ENCODE measurements at places on chromosomes 5 and 9. TPM values are rescaled to one million over a fixed set of nuclear protein-coding genes. Genes with fewer than 3 reads are reported as not detected.

Gene OR1Q1
- not detected for total RNA-seq

Gene ITGA2
- 21.1 TPM for total RNA-seq

DNA sequence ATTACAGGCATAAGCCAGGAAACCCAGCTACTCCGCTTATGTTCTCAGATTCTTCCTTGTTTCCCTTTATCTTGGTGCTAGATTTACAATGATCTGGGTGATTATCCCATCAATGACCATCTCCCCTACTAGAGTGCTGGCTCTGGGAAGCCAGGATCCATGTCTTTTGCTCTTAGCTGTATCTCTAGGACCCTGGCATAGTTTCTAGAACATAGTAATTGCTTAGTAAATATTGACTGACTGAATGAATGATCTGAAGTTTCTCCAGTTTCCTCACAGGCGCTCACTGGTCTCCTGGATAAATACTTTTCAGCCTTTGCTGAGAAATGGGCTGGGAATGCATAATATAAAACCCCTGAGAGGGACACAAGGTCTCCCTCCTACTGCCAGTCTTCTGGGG, 60.0 kb upstream of the KLF9 start:
- DNase-seq, result no peak

DNA sequence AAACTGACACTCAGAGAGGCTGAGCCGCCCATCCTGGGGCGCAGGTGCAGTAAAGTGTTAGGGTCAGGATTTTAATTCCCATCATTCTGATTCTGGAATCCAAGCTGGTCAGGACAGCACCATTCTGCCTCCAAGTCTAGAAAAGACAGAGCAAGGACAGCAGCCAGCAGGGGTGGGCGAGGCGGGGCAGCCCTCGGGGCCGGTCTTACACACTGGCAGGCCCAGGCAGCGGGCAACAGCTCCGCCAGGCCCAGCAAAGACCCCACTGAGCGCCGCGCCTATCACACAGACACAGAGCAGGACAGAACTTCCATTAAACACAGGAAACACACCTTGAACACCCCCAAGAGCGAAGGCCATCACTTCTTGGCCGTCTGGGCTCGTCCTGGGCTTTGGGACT, 66.5 kb upstream of the RXRA start:
- no peak for DNase-seq

DNA sequence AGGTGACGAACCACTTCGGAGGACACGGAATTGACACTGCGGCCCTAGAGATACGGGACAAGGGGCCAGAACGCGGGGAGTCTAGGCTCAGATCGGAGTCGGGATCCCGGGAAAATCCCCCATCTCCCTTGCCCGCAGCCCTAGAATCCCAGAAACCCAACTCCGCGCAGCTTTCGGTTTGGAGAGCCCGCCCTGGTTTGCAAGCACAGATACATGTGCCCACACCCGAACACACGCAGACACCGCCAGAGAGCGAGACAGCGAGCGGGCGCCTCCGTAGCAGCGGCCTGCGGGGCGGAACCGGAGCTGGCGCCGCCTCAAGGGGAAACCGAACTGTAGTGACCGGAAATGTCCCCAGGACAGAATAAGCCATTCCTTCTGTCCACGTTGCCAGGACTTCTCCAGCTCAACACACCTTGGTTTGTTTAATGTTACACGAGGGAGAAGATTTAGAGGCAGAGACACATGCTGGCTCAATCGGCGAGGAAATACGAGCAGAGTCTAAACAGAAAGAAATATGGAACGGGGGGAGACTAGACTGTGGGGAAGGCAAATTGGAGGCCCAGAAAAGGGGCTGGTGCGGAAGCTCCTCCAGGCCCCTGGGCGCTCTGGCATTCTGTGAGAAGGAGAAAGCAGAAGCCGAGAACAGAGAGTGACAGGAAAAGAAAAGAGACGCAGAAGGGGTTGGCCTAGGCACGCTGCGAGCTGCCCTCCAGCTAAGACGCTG, 2.9 kb upstream of the PAX5 start:
- DNase-seq, result no peak

DNA sequence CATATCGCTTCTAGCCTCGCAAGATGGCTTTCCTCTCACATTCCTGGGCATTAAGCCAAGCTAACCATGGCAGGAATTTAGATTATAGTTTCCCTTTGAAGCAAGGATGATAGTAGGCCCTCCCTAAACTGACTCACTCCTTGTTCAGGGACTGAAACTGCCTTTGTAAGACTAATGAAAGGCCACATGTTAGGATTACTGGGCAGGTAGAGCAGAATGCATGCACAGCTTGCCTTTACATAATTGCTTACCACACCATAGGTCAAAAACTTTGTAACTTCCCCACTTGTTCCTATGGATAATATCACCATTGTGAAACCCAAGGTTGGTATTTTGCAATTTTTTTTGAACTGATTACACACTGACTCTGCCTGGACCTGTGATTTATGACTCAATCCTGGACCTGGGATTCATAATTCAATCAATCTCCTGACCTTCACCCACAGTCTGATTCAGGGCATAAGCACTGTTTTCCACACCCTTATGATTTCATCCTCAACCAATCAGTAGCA, 41.0 kb upstream of the PRDM9 start:
- no peak for DNase-seq

GRCh38 chr5:178465861-178466288, 124.3 kb downstream of the COL23A1 start:
- no peak for DNase-seq

DNA sequence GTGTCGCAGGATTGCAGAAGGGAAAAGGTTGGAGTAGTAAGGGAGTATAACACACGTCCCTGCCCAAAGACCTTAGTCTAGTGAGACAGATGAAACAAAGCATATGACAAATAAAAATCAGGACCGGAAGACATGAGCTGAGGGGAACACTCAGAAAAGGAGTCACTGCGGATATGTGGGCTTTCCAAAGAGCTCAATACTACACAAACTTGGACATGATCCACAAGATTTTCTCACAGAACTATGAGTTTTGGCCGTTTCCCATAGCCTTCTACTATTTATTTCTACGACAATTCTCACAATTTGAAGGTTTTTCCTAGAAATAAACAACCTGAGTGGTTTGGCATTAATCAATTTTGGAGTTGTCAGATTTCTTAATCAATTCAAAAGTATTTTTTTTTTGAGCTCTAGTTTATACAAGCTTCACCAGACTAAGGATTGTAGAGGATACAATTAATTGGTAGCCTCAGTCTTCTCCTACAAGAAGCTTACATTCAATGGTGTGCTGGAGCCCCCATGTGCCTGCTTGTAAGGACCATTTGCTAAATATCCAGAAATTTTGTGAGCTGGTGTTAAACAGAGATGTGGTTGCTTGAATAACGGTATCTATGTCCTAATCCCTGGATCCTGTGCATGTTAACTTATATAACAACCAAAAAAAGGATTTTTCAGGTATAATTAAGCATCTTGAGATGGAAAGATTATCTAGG, 91.4 kb downstream of the ADAMTS12 start:
- no peak for DNase-seq

GRCh38 chr5:137498301-137498735, 808 bp downstream of the SPOCK1 start:
- DNase-seq, result no peak

Gene IL5
- not detected for total RNA-seq

GRCh38 chr9:91154686-91155085, 207.0 kb downstream of the AUH start:
- no peak for DNase-seq

DNA sequence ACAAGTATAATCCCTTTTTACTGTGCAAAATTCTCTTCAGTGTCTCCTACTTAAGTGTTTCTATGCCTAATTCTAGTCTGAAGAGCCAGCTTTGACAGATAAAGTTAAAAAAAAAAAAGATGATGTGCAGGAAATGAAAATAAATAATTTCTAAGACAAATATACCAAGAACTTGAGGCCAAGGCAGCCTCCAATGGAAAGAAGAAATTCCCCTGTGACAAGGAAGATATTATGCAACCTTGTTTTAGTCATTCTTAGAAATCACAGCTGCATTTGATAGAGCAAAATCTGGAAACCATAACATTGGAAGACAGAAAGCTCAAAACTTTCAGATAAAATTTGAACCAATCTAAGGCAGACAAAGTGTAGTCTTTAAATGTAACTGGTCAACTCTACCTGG, 375.9 kb upstream of the TLE4 start:
- no peak for DNase-seq

Gene WNT8A
- total RNA-seq, result not detected

DNA sequence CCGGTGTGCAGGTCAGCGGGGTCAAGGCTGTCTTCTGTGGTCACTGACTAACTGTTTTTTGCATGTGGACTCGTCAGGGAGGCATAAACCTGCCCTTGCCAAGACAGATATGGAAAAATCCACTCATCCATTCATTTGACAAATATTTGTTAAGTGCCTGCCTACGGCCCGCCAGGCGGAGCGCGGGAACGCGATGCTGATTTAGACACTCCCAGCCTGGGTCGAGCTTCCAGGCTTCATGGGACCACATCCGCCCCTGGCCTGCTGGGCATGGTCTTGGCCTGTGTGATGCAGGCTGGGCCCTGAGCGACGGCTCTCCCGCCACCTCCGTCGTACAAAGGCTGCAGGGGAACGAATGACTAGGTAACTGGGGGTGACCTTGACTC, 18.1 kb downstream of the MYMK start:
- DNase-seq, result no peak

Gene EQTN
- 0.74 TPM for total RNA-seq

DNA sequence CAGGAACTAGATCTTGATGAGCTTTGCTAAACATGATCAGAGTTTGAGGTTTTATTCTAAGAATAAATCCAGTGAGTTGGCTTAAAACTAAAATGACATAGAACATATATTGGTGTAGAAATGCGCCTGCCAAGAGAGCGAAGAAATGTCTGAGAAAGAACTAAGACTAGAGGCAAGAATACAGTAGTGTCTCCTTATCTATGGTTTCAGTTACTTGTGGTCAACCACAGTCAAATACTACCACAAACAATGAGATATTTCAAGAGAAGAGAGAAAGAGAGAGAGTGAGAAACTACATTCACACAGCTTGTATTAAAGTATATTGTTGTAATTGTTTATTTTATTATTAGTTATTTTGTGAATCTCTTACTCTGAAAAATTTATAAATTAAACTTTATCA, 254.4 kb upstream of the CDH10 start:
- DNase-seq, result no peak

- DNase-seq, result no peak
These were observed 59.5 kb downstream of the FGF10 start for GRCh38 chr5:44329716-44330115.

DNA sequence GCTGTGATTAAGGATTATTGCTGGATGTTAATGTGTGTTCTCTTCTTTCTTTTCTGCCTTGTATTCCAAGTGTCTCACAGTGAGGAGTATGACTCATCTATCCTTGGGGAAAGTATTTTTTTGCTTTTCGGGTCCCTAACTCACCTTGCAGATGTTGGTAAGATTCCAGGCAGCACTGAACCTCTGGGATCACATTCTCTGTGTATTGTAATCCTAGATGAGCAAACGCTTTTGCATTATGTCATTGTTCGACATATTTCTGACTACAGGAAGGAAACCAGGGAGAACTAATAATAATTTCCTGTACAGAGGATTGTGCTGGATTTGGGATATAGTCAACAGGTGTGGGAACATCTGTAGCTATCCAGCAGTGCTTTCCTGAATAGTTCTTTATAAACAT, 246.1 kb upstream of the TUT7 start:
- DNase-seq, result no peak

DNA sequence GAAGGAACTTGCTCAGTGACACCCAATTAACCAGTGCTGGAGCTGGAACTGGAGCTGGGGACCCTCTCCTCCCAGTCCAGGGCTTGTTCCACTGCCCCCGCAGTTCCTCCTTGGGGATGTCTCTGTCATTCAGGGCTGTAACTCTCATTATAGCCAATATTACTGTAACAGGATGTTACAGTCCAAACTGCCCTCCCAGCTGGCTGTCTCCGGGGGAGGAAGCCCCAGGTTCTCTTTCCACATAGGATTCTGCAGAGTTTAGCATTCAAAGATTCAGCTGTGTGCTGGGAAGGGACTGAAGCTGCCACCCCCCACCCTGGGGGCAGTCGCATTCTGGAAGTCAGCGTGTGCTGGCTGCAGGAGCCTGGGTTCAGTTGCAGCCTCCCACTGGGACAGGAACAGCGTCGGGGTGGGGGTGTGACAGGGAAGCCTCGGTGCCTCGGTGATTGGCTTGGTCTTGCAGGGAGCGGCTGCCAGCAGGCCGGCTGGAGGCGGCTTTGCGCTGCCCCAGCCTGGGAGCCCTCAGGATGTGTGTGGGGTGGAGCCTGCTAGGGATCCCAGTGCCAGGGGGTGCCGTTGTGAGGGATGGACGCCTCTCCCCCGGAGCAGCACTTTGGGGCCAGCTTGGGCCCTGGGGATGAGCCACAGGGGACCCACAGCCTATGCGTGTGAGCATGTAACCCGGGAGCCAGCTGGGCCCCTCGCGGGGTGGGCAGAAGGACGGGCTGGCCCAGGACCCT, 101.1 kb downstream of the RGS3 start:
- no peak for DNase-seq

Gene PLCXD3
- 0.42 TPM for total RNA-seq

Gene CATSPER3
- total RNA-seq, result not detected

Data from urinary bladder (tissue), 4 donors.